Nucleus accumbens (tissue), 56 donors: ENCODE measurements at places on chromosomes 4 and X.

DNA sequence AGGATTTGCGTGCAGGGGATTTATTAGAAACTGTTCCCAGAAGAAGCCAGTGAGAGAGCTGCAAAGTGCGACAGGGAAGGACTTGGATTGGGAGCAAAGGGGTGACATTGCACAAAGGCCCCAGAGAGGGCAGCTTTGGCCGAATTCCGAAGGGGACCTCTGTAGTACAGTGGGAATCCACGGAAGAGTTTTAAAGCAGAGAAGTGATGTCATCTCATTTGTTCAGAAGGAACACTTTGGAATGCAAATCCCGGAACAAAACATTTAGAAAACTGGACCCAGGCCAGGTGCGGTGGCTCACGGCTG, 71.7 kb downstream of the FAM184B start:
- DNase-seq = no peak

- DNase-seq = no peak
Observed at GRCh38 chr4:20086067-20086798, 165.5 kb upstream of the SLIT2 start.

GRCh38 chrX:38803588-38804431, 2.6 kb downstream of the MID1IP1 start:
- DNase-seq = peak; percentile 83

DNA sequence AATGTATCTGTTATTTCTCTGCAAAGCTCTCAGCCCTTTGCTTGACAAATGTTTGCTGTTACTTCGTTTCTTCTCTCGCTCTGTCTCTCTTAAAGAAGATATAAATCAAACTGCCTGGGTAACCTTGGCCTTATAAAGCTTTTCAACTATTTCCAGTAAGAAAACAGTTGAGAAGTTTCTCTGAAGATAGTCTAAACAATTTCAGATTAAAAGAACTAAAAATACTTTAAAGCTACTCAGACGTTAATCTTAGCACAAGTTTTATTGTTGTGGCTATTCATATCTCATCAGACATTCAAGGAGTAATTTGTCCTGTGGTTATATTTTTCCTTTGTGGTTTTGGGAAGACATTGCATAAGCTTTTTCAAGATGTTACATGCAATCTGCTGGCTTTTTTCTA, 22.6 kb downstream of the HOPX start:
- no peak for DNase-seq

- no peak for DNase-seq
Observed at GRCh38 chr4:112296949-112297880, at the start of gene ALPK1. TSS of gene ALPK1 (plus strand) at chr4:112297369.

- DNase-seq = no peak
Observed at GRCh38 chrX:69961365-69962072, 88.2 kb downstream of the AWAT2 start.

DNA sequence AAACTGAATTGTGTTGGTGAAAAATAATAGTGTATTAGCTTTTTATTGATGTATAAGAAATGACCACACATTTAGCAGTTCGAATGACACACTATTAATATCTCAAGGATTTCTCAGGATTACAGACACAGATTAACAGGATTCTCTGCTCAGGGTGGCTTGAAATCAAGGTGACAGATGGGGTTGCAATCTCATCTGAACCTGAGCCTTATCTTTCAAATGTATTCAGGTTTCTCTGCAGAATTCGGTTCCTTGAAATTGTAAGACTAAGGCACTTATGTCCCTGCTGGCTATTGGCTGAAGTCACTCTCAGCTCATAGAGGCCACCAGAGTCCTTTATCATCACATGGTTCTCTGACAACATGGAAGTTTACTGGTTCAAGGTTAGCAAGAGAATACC, 1780.1 kb downstream of the ARAP2 start:
- no peak for DNase-seq
